ENCODE measurements at places on chromosomes 5 and 9. TPM values are rescaled to one million over a fixed set of nuclear protein-coding genes. Genes with fewer than 3 reads are reported as not detected.

Gene MAT2B
- total RNA-seq: 35.8 TPM

Gene PTRH1
- total RNA-seq: 1.7 TPM

Gene ANGPTL2
- 0.10 TPM for total RNA-seq

Gene KIAA0825
- 2.5 TPM for total RNA-seq
